ENCODE measurements at places on chromosomes 2 and 18.

GRCh38 chr2:186575856-186576255 is 14.0 kb upstream of the ITGAV start:
- DNase-seq: no peak

GRCh38 chr2:137927846-137928245 is 36.4 kb upstream of the HNMT start:
- DNase-seq: no peak

GRCh38 chr2:19651466-19651865 is 250.3 kb downstream of the TTC32 start:
- DNase-seq: no peak

- no peak for DNase-seq
Measured at GRCh38 chr2:114039677-114040076, 149.8 kb downstream of the ACTR3 start.

- DNase-seq: no peak
Measured at GRCh38 chr2:227816507-227817294, 3.1 kb downstream of the CCL20 start.

DNA sequence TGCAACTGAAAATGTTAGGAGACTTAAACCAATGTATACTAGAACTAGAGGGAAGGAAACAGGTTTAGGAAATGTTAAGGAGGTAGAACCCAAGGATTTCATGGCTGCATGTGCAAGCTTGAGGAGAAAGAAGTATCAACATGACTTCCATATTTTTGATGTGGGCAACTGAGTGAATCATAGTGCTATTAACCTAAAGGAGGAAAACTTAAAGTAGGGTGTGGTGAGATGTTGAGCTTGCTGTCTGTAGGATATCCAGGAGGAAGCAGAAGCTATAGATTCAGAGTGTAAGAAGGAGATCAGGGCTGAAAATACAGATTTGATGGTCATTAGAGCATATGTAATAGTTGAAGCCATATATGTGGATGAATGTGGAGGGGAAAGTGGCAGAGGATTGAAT is 31.5 kb downstream of the NDC80 start:
- DNase-seq: no peak

GRCh38 chr2:12704378-12704777 is 12.4 kb upstream of the TRIB2 start:
- no peak for DNase-seq

DNA sequence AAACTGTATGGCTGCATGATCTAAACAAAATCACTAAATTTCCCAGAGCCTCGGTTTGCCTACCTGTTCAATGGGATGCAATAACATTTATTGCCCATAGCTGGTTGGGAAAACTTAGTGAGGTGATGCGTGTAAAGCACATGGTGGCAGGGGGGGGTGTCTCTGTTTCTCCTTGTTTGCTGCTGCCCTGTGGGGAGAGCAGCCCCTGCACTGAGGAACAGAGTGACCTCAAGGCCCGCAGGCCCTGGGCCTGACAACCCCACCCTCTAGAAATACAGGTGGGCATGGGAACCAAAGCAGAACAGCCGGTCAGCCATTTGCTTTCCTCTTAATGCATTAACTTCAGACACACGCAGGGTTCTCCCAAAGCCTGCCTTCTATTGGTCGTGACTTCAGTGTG is 55.1 kb upstream of the SLC66A3 start:
- no peak for DNase-seq

DNA sequence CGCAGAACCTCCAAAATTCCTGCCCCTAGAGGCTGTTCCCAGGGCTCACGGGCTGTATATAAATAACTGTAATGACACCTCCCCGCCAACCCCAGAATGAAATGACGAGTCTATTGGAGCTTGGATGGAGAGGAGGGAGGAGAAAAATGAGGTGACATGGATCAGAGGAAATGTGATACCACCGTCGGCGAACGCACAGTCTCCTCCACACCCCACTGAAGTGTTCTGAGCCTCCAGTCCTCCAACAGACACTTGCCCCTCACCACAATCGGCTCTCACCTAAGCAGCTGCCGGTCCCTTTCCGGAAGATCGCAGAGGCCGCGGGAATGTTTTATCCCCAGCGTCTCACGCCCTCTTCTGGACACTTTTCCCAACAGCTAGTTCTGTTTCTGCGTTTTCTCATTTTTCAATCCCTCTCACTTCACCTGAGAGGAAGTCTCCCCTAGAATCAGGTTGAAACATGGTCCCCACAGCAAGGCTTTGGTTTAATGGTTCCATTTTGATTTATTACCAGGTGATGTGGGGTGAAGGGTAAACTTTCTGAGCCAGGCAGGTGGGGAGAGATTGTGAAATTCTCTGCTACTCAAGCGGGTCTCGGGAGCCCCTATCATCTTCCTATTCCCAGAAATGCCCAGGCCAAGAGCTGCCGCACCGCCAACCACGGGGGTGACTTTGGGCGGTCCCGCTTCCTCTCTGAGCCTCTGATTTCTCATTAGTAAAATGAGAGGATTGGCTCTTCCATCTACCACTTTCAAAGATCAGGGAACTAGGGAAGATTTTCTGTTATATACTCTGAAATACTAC is 9.1 kb upstream of the MYO5B start:
- no peak for DNase-seq

DNA sequence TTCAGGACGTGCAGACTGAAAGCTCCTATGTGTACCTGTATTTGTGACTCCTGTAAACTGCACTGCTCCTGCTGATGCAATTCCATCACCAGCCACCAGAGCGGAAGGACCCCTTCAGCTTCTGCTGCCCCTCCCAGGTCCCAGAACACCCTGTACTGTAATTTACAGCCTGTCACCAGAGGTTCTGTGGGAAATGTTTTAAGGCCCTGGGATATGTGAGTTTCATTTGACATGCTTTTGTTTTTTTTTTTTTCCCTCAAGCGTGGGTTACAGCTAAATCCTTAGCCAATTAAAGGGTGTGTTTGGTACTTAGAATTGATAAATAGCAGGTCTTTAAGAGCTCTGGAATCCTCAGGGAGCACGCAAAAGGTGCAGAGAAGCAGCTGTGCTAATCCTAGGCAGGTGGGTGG is 79.4 kb downstream of the KCTD1 start:
- DNase-seq: no peak

GRCh38 chr2:122063716-122064115 is 308.3 kb downstream of the TSN start:
- DNase-seq: no peak

- no peak for DNase-seq
Measured at GRCh38 chr2:36859366-36859792, 107.0 kb downstream of the STRN start.

GRCh38 chr2:636641-637405 is 40.4 kb downstream of the TMEM18 start:
- no peak for DNase-seq

DNA sequence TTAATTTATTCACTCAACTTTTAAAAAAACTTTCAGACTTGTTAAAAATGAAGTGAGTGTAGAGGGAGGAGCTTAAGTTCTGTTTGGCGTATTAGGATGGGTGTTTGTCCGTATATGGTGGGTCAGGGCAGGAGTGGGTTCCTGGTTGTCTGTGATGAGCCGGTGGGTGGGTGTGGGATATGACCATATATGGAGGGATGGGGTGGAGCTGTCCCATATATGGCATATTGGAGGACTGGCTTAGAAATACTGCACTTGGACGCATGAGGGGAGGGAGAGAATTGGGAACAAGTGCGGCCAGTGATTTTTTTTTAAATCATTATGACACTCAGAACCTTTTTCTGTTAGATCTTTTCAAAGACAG is 1.5 kb downstream of the KDM3A start:
- DNase-seq: peak; percentile 37

DNA sequence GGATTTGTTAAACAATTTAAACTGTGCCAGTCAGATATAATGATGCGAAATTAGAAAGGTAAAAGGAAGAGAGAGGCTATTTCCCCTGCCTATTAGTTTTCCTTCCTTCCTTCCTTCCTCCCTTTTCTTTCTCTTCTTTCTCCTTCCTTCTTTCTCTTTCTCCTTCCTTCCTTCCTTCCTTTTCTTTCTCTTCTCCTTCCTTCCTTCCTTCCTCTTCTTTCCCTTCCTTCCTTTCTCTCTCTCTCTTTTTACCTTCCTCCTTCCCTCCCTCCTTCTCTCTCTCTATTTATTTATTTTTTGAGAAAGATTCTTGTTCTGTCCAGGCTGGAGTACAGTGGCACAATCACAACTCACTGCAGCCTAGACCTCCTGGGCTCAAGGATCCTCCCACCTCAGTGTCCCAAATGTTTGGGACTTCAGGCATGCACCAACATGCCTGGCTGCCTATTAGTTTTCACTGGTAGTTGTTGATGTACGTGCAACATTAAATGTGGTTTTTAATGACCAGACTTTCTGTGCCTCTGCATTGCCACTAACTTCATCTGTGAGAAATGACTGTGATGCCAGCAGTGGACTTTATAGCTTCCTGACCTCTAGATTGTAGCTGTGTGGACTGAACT is 48.7 kb upstream of the NFE2L2 start:
- DNase-seq: no peak

DNA sequence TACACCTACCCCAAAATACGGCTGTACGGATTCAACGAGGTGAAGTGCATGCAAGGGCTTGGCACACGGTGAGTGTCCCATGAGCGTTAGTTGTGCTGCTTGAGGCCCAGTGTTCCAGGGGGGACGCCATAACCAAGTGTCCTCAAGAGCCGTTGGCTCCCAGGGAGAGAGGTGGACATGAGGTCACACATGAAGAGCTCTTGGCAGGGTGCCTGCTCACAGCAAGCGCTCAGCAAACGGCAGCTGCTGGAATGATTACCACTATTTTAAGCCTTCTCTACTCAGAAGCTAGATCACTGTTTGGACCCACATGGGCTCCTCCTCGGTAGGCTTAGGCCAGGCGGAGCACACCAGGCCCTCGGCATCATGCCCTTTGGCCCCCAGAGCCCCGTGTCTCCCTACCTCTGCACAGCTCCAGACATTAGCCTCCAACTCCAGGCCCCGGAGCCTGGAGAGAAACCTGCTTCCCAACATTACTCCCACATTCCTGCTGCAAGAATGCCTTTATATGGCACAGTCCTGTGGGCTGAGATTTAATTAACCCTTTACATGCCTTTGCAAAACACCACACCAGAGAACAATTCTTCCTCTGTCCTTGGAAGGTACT is 68.4 kb upstream of the PPP1CB start:
- DNase-seq: no peak

- no peak for DNase-seq
Measured at GRCh38 chr2:69836316-69836715, 6.9 kb downstream of the GMCL1 start.

GRCh38 chr2:210681491-210681890 is 125.1 kb downstream of the CPS1 start:
- no peak for DNase-seq

DNA sequence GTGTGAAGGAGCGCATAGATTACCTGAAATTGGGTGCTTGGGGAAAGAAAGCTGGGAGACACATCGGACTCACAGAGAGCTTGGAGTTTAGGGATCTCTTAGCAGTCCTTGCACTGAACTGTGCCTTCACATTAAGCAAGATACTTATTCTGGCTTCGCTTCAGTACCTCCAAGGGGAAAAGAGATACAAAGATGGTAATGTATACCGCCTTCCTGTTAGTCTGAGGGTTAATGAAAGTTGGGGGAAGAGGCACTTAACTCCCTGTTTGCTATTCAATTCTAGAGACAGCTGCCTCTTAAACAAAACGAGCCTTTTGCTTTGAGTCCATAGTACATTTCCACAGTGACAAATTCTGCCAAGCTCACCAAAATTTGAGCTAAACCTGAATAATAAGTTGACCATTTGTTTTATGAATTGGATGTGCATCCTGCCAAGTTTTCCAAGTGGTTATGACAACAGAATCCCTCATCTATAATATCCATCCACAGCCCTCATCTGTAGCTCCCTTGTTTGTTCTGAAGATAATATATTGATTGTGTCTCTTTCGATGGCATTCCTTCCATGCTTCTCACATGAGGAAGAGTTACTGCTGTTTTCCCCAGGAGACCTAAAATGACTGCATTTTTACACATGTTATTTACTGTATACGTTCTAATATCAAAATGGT is 287.1 kb upstream of the ATP5MC3 start:
- no peak for DNase-seq

- DNase-seq: no peak
Measured at GRCh38 chr2:51224790-51225189, 192.9 kb upstream of the NRXN1 start.

DNA sequence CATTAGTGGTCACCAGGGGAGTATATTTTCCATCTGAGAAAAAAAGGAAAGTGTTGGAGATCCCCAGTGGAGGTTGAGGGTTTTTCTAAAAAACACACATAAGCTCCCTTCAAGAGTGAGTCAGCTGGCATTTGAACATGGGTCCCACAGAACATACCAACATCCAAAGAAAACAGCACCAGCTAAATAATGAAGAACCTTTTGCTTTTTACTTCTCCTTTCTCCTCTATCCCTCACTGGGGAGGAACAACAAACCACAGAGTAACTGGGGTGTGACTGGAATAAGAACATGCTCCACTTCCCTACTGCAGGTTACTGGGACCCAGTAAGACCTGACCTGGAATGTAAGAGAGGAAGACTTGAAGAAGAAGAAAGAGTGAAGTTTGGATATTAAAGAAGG is 56.5 kb upstream of the RAPH1 start:
- no peak for DNase-seq

GRCh38 chr2:222336931-222337330 is 38.1 kb upstream of the PAX3 start:
- DNase-seq: no peak

- no peak for DNase-seq
Measured at GRCh38 chr2:112876257-112876970, 34.6 kb upstream of the IL37 start.

- DNase-seq: no peak
Measured at GRCh38 chr18:36309436-36310391, 12.2 kb downstream of the FHOD3 start.

DNA sequence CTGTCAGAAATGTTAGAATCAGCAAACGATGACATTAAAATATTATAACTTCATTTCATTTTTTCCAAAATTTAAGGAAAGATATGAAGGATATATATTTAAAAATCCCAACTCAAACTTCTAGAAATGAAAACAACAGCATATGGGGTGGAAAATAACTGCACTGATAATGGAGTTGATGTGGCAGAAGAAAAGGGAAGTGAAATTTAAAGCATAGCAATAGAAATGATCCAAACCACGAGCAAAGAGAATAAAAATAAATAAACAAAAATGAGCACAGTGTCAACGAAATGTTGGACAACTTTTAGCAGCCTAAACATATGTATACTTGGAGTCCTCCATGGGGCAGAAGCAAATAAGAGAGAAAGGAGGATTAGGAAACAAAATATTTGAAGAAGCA is 280.2 kb downstream of the KCNJ3 start:
- no peak for DNase-seq

- DNase-seq: no peak
Measured at GRCh38 chr2:6926071-6926732, 9.0 kb downstream of the RNF144A start.

GRCh38 chr18:79796016-79796415 is 1.7 kb upstream of the KCNG2 start:
- DNase-seq: no peak

GRCh38 chr2:168744844-168745243 is 57.6 kb upstream of the NOSTRIN start:
- DNase-seq: no peak

Data from stimulated activated CD4-positive, alpha-beta T cell treated with anti-CD3 and anti-CD28 coated beads, Interleukin-1b, Interleukin-23, amount 100 ng/mL, for 1 hour (primary cell).